ENCODE measurements at places on chromosomes 12 and 14.

DNA sequence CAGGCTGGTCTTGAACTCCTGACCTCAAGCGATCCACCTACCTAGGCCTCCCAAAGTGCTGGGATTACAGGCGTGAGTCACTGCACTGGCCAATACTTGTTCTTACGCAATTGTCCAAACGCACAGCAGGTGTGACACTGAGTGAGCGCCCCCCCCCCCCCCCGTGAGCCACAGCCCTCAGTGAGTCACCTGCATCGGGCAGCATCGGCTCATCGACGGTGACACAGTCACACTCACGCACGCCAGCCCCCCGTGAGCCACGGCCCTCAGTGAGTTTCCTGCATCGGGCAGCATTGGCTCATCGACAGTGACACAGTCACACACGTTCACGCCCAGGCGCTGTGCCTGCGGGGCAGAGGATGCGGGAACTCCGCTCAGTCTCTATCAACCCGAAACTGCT lies 42.5 kb downstream of the GALNT9 start:
- no peak for DNase-seq

- DNase-seq: no peak
These were observed 72.3 kb downstream of the ANO2 start for GRCh38 chr12:5872745-5873144.

GRCh38 chr12:65703176-65703575 lies 121.1 kb upstream of the HMGA2 start:
- no peak for DNase-seq

GRCh38 chr12:98403936-98404335 lies 111.5 kb upstream of the TMPO start:
- no peak for DNase-seq

DNA sequence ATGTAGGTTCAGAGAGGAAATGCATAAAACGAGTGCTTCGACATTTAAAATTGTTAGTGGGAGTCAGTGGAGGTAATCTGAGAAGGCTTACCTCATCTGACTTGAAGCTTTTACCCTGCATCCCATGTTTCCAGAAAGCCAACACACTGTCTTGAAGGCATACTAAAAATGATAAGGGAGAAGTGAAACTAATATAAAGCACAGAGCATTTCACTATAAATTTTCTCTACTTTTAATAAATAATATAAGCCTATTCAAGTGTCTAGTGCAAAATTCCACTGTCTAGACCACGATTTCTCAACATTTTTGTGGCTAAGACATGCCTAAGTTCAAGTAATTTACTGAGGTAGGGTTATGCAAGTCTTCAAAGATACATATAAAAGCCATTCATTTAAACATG lies 29.1 kb upstream of the CDKL1 start:
- DNase-seq: no peak

DNA sequence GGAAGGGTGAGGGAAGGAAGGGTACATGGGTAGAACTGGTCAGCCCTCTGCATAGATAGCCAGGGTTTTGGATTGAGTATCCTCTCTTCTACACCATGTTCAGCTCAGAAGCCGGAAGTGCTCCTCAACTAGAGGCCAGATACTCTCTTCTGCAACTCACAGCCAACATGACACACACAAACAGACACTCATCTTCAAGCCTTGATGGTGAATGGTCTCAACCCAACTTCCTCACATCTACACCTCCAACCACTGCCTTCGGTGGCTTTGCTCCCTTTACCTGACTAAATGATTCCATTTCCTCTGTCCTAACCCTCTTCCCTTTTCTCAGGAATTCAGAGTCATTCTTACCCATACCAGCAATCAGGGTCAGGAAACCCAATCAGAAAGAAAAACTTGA lies 7.6 kb upstream of the FKBP11 start:
- DNase-seq: no peak

GRCh38 chr12:120890963-120891362 lies 13.2 kb downstream of the SPPL3 start:
- DNase-seq: no peak

DNA sequence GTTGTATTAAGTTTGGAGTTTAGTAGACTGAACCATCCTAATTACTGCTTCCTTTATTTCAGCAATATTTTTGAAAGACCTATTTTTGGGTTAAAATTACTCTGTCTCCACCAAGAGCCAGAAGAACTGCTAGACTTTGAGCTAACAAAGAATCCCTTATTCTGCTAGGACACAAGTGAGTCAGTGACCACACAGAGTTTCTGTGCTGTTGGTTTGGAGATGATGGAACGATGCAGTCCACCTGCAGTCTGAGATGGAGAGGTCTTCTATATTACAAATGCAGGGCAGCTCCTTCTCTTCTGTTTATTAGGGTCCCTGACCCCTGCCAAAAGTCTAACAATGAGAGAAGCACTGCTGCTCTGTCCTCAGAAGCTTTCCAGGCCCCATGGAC lies 6.7 kb upstream of the STXBP6 start:
- DNase-seq: no peak

GRCh38 chr14:29007990-29008389 lies 241.4 kb downstream of the FOXG1 start:
- no peak for DNase-seq

- no peak for DNase-seq
These were observed 99.7 kb upstream of the PLEKHG7 start for GRCh38 chr12:92602930-92603623.

GRCh38 chr12:2268471-2269286 lies 215.9 kb downstream of the CACNA1C start:
- DNase-seq: no peak

DNA sequence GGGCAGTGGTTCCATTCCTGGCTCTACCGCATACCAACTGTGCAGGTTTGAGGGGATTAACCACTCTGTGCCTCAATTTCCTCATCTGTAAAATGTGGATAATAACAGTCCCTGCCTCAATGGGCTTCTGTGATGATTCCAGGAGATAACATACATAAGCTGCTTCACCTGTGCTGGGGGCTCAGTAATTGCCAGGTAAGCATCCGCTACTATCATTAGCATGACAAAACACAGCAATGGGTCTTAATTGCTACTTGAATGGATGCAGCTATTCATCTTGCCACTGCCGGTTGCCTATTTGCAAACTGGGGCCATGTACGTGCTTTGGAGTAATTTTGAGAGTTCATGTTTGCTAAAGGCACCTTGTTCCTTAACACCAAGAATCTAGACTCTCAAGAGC lies 132.6 kb downstream of the TMEM132D start:
- DNase-seq: peak; percentile 18

DNA sequence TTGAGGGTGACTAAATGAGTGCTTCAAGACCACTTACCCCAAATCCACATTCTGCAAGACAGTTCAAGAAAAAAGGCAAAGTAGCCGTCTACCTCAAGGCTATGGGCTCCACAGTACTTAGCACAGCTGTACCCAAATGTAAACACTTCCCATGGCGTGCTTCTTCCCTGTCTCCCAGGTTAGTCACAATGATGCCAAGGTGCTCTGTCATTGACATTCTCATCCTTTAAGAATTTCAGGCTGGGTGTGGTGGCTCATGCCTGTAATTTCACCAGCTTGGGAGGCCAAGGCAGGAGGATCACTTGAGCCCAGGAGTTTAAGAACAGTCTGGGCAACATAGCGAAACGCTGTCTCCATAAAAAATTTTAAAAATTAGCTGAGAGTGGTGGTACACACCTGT lies 51.2 kb upstream of the CERS5 start:
- no peak for DNase-seq

DNA sequence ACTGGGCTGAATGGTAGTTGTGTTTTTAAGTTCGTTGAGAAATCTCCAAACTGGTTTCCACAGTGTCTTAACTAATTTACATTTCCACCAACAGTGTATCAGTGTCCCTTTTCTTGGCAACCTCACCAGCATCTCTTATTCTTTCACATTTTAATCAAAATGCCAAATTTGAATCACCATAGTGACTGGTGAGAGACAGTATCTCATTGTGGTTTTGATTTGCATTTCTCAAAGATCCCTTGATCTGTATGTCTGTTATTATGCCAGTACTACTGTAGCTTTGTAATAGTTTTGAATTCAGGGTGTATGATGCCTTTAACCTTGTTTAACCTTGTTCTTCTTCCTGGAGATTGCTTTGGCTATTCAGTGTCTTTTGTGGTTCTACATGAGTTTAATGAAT lies 2.2 kb upstream of the EIF2S3B start:
- DNase-seq: no peak

GRCh38 chr14:100748944-100749343 lies 22.3 kb downstream of the DLK1 start:
- no peak for DNase-seq

GRCh38 chr12:62576503-62576902 lies 109.9 kb downstream of the MON2 start:
- DNase-seq: no peak

DNA sequence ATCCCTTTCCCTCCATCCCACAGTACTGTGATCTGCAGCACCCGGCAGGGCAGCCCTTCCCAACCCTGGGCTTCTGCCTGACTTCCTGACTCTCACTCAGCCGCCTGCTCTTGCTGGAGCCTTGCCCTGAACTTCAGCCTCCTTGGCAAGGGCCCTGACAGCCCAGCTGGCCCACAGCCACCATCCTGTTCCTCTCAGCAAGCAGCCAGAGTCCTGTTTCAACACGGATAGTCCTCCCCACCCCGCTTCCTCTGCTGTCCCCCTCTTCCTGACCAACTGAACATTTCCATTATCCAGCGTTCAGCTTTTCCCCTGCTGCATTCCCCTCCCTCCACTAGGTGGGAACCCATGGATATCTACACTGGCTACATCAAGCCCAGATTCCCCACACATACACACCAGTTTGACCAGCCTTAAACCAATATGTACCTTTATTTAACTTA lies 74.0 kb upstream of the MDM1 start:
- no peak for DNase-seq

DNA sequence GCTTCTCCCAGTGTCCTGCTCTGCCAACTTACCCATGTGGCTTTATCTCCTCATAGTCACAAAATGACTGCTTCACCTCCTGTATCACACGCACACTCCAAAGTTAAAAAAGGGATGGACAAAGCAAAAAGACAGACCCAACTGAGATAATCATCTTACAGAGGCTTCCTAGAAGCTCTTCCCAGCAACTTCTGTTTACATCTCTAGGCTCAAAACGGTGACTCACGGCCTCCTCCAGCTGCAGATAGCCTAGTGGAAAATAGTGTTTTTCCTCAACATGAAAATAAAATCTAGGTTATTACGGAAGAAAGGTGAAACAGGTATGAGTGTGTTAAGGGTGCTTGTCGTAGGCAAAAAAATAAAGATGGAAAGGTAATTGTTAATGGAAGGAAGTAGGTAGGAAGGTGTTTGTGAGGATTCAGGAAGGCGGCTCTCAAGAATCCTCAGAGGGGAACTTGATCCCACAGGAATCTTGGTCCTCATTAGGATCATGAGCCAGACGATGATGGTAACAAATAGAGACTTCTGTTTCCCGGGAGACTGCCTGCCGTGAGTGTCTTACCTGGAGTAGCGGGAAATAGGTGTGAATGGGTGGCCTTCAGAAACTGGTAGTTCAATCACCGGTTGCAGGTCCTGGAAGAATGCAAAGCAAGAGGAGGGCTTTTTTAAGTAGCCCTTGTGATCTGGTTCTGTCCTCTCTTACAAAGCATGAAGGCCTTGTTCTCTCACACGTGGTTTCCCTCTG lies 487.5 kb upstream of the TMEM132C start:
- DNase-seq: no peak

DNA sequence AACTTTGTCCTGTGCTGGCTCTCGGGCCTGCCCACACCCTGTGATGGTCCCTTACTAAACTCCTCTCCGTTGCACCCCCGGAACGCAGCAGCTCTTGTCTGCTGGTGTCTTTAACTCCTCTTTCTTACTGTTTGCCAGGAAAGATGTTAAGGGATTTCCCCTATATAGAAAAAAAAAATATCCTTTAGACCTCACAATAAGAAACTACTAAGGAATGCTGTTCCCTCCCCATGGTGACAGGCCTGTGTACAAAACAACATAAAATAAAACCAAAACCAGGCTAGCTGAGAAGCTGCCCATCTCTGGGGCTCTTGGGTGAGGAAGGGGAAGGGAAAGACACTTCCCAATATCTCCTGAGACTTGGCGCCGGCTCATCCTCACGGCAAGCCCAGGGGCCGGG lies 95.4 kb downstream of the CHGA start:
- no peak for DNase-seq

DNA sequence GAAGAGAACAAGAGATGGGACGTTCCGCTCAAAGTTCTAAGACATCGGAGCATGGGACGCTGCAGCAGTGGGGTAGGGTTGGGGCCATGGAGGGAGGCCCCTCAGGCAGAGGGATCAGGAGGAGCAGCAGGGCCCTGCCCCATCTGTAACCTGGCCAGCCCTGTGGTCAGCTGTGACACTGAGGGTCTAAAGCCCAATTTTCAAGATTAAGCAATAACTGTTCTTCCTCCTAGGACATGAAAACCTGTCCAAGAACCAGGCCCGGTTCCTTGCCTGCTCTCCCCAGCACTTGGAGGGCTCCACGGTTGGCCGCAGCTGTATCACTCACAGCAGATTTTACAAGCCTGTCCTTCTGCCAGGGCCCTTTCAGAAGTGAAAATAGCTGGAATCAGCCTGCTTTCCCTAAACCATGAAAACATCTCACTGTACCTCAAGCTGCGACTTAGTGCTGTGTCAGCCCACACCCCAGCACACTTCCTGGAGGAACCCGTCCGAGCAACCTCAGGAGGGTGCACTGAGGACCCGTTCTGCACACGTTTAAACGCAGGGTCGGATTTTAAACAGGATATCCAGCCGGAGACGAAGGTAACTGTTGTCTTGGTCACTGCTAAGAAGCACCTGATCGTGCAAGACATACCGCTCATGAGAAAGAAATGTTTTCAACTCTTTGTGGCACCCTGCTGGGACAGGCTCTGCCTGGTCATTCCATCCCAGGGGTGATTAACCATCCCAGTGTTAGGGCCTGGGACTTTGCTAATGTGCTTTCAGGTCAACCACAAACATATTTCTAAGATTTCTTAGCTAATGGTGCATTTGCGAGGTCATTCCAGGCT lies 201.9 kb upstream of the DIO3 start:
- no peak for DNase-seq

GRCh38 chr14:65007202-65007601 lies 20.5 kb downstream of the FNTB start:
- DNase-seq: no peak

- no peak for DNase-seq
These were observed 788 bp downstream of the DDHD1 start for GRCh38 chr14:53152184-53152886.

GRCh38 chr12:49357103-49357678 lies 10.1 kb upstream of the SPATS2 start:
- no peak for DNase-seq

GRCh38 chr12:65199604-65200003 lies 30.2 kb downstream of the LEMD3 start:
- DNase-seq: no peak

DNA sequence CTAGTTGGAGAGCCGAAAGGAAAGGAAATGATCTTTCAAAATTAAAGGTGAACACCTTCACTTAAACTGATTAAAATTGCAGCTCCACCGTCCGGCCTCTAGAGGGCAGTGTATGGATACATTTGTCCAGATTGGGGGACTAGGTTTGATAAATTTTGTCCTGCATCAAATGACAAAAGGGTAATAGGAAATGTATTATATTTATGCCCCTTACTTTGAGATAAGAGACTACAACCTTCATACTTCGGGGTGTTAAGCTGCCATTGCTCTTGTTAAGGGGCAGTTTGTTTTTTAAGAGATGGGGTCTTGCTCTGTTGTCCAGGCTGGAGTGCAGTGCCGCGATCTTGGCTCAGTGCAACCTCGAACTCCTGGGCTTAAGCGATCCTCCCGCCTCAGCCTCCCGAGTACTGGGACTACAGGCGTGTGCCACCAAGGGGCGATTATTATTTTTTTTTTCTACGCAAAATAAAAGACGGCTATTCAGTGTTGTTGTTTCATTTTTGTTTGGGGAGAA lies 818 bp upstream of the SUOX start:
- no peak for DNase-seq
